Choroid plexus epithelial cell (primary cell): ENCODE measurements at places on chromosomes 3 and 15.

DNA sequence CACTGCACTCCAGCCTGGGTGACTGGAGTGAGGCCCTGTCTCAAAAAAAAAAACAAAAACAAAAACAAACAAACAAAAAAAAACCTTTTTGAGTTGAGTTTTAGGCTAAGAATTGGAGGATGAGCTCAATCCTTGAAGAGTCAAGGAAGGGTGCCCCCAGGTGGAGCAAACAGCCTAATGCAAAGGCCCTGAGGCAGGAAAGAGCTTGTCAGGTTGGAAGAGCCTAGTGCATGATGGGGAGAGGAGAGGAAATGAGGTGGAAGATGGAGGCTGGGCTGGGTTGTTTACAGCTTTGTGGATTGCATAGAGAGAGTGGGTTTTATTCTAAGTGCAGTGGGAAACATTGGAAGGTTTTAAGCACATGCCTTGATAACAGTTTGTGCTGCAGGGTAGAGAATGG lies 2.1 kb upstream of the SNX22 start:
- no peak for DNase-seq

GRCh38 chr3:54045061-54045815 lies 77.1 kb upstream of the CACNA2D3 start:
- no peak for DNase-seq

- no peak for DNase-seq
These were observed 231.8 kb upstream of the TBL1XR1 start for GRCh38 chr3:177429079-177429478.

DNA sequence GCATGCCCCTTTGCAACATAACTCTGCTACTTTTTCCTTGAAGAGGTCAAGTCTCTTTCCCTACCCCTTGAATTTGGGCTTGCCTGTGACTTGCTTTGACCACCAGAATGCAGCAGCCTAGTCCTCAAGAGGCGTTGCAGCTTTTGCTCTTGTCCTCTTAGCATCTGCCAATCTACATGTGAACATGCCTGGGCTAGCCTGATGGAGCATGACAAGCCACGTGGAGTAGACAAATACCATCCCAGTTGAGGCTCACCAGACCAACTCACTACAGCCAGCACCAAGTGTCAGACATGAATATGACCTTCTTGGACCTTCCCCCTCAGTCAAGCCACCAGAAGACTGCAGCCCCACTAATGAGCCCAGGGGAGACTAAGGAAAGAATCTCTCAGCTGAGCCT lies 32.9 kb downstream of the AMOTL2 start:
- no peak for DNase-seq

- no peak for DNase-seq
These were observed 19.1 kb downstream of the PAQR9 start for GRCh38 chr3:142944342-142944741.

DNA sequence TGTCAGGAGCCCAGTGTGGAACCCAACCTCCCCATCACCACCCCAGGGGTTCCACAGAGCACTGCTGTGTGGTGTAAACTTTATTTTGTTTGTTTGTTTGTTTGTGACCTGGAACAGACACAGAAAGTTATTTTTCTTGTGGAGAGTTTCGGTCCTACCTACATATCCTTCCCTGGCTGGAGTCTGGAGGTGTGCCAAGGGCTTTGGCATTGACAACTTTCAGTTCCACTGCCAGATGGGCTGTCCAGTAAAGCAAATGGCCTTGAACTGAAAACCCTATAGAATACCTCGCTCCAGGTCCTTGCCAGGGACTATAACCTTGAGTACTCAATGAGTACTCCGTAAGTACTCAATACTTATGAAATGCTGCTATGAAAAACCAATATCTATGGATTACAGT lies 103.5 kb downstream of the MITF start:
- DNase-seq = no peak

GRCh38 chr15:38129531-38130204 lies 123.0 kb upstream of the SPRED1 start:
- peak; percentile 98 for DNase-seq

GRCh38 chr3:10848261-10848660 lies 32.2 kb downstream of the SLC6A11 start:
- DNase-seq = no peak

DNA sequence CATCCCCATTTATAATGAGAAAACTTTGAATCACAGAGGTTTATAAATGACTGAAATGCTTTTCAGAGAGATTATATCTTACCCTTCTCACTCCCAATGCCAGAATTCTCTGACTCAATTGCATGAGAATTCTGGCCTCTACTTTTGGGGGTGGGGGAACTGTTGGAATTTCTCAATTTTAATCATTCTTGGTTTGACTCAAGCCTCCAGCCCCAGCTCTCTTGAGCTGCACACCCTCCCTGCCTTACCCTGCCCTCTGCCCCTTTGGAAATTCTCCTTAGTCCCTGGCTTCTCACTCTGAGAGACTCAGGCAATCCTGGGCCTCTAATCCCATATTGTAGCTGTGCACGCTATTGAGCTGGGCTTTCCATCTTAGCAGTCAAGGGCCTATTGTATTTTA lies 44.2 kb downstream of the ZNF589 start:
- DNase-seq = no peak

DNA sequence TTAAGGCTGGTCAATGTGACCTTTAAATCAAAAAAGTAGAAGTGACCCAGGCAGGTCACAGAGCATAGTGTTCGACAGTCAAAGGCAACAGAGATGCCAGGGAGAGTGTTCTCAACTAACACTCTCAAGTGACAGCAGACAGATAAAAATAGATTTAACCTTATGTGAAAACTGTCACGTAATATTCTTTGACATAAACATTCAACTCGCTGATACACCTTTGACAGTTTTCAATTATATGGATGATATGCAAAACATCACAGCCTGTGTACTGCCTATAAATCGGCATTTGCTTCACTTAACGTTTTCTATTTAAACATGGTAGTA lies 15.5 kb downstream of the PDZRN3 start:
- no peak for DNase-seq

DNA sequence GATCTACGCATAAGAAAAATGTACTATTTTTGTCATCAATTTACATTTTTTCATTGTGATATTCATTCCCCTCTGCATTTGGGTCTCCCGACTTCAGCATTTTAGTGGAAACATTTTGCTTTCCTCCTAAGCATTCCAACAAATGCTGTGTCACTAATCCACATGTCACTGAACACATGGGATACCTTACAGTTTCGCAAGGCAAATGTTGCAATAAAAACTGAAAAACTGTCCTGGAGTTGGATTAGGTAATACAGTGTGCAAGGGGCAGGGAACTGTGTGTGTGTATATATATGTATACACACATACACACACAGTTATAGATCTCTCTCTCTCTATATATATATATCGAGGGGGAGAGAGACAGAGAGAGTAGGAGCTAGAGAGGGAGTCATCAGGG lies 632.2 kb downstream of the MAGI1 start:
- DNase-seq = peak; percentile 58

- peak; percentile 78 for DNase-seq
These were observed 261.6 kb upstream of the LMCD1 start for GRCh38 chr3:8239718-8240695.
